Fibroblast of upper back skin (primary cell): ENCODE measurements at places on chromosomes 12 and 14.

DNA sequence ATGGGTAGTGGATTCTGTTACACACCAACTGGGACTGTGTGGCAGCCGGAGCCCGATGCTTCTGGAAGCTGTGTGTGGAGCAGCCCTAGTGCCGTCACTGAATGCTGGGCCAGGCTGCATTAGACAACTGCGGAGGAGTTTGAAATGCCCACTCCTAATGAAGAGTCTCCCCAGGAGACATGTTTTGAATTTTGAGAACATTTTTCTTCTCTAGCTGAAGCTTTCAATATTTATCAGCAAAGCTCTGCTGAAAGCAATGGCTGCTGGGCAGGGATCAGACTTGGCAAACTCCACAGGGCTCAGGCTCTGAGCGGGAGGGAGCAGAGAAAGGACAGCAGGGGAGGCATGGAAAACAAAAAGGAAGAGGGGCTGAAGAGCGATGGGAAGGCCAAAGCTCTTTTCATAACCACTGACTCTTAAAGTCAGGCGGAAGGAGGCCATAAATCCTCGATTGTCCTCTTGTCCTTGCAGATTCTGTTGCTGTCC lies 189.1 kb downstream of the MON2 start:
- DNase-seq, result no peak

- no peak for DNase-seq
These were observed 74.9 kb downstream of the PPM1H start for GRCh38 chr12:62860020-62860419.

GRCh38 chr12:106254724-106255123 lies 6.9 kb upstream of the CKAP4 start:
- no peak for DNase-seq

DNA sequence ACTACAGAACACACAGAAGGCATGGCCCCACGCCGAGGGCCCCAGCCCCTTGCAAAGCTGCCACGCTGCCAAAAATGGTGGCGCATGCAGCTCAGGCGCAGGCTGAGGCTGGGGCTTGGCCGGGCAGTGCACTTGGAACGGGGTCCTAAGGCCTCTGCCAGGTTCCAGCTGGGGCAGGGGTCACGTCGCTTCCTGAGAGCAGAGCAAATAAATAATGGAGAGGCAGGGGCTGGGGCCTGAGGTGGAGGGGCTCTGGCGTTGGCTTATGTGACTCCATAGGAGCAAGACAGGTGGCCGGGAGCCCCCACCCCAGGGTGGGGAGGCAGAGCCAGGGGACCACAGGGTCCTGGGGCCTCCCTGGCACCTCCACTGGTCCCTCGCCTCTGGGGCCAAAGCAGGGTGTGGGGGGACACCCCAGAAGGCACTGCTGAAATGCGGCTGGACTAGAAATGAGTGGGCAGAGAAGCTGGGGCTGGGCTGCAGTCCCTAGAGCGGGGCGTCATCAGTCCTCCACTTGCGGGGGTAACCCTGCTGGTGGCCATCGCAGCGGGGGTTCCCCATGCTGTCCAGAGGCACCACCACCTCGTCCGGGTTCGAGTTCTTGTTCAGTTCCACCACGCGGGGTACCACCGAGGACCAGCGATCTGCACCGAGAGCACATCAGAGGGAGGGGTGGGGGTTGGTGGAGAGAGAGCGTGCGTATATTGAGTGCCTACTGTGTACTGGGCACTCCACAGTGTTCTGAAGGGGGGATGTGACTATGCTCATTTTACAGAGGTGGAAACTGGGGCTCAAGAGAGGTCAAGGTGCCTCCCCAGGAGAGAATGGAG lies 49.8 kb downstream of the TRPV4 start:
- DNase-seq, result no peak

DNA sequence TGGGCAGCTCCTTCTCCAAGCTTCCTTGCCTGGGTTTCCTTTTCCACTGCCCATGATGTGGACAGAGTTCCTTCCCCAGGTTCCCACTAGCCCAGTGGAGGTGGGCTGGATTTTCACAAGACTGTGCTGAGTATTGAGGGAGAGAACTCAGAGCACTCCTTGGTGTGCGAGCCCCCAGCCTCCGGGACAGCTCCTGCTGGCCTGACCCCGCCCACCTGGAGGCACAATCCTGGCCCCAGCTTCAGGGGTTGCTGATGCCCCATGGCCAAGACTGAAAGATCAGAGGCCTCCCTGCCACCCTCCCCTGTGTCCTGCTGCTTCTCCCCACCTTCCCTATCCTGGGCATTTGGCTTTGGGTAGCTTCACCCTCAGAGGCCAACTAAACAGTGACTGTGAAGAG lies 7.7 kb downstream of the KCNH3 start:
- DNase-seq, result no peak

DNA sequence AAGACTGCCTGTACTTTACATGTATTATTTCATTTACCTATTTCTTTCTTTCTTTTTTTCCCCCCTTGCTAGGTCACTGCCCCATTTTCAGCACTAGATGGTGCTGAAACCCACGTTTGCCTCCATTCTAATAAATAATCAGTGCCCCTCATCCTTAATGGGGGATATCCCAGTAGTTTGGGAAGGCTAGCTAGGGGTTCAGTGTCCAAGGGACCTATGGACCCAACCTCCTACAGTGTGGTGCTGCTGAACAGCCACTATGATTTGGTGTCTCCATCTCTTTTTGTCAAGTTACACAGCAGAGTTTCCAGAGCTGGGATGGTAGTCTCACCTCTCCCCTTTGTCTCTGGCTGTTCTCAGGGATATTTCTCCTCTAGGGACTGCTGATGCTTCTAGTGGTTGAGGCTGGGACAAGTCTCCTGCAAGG lies 6.5 kb upstream of the HCFC2 start:
- peak; percentile 27 for DNase-seq

DNA sequence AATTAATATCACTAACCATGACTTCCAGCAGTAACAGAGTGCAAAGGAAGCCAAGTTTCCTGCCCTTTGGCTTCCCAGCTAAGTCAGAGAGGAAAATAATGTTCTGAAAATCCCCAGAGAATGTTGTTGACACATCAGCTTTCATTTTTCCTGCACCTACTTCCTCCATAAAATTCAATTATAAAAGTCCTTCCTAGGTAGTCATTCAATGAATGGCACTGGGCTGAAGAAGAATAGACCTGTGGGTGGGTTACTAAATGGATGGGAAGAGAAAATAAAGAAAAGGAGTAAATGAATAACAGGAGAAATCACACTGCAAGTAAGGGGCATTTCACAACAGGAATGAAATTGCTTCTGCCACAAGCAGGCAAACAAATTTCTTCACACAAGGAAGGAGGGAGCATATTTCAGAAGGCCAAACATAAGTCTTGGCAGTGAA lies 73.2 kb upstream of the MDM1 start:
- no peak for DNase-seq

- DNase-seq, result no peak
These were observed 401.8 kb upstream of the TMPO start for GRCh38 chr12:98113548-98113947.
